ENCODE measurements at places on chromosomes 5 and 9.

DNA sequence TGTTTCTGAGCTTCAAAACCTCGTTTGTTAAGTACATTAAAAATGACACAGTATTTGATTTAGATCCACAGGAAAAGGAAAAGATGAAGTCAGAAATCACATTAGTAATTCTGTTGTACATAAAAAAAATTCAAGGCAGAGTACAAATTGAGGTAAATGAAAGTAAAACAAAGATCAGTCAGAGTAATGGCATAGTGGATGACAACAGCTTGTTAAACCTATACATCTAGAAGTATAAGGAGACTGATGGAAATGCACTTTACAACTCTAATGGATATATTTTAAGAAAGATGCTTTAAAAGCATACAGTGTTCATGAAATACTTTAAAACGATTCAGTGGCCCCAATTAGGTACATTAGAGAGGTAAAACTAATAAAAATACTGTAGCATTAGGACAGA is 631.3 kb upstream of the SEMA6A start:
- DNase-seq: no peak

DNA sequence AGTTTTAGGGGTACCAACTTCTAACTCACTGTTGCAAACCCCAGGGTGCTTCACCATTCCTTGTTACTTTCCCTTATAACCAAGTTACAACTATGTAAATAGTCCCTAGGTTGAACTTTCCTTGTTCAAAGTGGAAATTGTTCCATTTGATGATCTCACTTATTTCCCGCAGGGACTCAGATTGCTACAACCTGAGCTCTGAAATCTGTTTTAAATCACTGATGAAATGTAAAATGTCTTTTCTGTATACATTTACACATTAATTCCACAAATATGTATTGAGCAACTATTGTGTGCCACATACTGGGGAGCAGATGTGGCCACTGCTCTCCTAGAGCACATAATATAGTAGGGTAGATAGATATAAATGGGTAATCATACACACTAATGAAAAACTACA is 69.1 kb upstream of the TARS1 start:
- DNase-seq: no peak

GRCh38 chr9:72894342-72894741 is 58.5 kb downstream of the ALDH1A1 start:
- no peak for DNase-seq

- DNase-seq: no peak
These were observed 60.2 kb downstream of the KCNIP1 start for GRCh38 chr5:170563824-170564567.

DNA sequence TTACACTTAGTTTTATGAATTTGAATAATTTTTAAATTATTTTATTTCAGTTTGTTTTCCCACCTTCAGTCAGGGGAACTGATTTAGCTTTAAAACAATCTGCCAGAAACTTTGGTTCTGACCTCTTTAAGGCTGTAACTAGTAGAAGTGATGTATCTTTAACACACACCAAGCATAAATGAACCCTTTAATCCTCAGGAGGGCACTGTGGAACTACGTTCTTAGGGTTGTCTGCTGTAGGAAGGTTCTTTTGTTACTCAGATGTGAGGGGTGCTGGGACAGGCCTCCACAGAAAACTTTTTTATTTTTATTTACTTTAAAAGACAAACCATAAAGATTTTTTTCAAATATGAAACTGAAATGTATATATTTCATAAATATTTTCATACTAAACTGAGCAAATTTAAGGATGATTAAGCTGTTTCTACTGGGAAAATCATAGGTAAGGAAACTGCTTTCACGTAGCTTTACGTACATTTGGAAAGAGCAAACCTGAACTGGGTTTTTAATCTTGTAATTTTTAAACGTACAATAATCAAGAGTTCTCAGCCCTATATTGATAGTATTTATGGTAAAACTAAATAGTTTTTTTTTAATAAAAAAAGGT is 5.3 kb downstream of the KLF4 start:
- peak; percentile 49 for DNase-seq

DNA sequence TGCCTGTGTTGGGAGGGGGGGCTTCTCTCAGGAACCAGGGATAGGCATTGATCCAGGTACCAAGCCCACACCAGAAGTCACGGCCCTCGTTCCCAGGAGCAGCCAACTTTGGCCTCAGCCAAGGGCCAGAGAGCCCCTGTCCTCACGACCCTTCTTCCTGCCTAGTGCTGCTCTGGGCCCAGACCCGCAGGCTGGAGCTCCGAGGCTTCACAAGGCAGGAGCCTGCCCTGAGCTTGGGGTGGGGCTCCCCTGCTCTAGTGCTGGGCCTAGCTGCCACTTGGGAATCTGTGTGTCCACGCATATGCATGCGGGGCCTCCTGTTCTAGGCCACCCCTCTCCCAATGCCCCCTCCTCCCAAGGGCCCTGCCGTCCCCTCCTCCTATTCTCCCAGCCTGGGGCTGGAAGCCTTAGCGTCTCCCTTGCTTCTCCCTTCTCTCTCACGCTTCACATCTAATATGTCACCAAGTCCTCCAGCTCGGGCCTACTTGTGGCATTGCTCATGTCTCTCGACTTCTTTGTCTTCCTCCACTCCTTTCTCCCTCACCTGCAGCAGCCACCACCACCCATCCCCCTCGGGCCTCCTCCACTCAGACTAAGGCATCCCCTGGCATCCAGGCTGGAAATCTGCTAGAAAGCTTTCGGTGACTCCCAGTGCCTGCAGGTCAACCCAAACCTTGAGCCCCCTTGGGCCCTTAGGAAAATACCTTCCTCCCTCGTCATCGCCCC is 3.4 kb downstream of the UNC5A start:
- DNase-seq: no peak

GRCh38 chr9:13118313-13118712 is 161.2 kb downstream of the MPDZ start:
- no peak for DNase-seq

GRCh38 chr5:68221488-68221887 is 5.9 kb downstream of the PIK3R1 start:
- DNase-seq: no peak

GRCh38 chr5:113487416-113487780 is 855 bp downstream of the MCC start:
- DNase-seq: no peak

DNA sequence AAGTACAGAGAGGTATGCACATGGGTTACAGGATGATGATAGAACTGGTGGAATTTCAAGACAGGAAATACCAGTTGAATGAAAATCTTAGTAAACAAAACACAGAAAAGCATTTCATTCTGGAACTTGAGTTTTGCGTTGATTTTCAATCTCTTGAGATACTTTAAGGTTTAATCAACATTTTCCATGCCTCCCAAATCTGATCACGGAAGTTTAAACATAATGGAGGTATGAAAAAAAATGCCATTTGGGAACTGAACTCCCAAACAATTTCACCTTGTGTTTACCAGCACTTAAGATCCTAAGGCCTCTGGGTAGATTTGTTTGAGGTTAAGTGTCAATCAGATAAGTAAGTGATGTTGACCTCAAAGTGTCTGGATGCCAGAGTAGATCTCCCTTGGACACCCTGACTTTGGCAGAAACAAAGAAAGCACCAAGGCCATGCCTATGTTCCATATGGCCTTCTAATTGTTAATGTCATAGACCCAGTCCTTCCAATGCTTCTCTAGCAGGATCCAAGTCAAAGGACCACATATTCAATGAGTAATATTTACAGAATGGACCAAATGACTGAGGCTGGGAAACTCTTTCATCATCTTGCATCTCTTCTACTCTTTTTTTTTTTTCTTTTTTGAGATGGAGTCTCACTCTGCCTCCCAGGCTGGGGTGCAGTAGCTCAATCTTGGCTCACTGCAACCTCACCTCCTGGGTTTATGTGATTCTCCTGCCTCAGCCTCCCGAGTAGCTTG is 216.9 kb downstream of the ARRDC3 start:
- DNase-seq: no peak

DNA sequence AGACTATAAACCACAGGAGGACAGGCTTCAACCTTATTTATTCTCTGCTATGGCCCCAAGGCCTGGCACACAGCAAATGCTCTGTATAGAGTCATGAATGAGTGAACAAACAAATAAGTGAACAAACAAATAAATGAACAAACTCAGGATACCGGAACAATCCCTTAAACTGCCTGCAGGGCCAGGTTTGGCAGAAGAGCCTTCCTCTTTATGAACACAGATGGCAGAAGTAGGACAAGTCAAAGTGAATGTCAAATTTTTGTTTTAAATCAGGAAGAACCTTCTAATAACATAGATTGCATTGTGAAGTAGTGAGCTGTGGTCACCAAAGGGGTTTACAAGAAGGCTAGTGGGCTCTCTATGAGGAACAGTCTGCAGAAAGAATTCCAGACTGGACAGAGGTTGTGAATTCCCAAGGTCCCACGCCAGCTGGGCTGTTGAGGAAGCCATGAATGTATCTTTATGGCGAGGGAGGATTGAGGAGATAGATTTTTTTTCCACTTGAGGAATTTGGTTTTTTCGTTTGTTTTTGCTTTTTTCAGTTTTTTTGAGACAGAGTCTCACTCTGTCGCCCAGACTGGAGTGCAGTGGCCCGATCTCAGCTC is 30.3 kb upstream of the STING1 start:
- DNase-seq: no peak

GRCh38 chr5:115257981-115258380 is 4.7 kb downstream of the PGGT1B start:
- DNase-seq: no peak

DNA sequence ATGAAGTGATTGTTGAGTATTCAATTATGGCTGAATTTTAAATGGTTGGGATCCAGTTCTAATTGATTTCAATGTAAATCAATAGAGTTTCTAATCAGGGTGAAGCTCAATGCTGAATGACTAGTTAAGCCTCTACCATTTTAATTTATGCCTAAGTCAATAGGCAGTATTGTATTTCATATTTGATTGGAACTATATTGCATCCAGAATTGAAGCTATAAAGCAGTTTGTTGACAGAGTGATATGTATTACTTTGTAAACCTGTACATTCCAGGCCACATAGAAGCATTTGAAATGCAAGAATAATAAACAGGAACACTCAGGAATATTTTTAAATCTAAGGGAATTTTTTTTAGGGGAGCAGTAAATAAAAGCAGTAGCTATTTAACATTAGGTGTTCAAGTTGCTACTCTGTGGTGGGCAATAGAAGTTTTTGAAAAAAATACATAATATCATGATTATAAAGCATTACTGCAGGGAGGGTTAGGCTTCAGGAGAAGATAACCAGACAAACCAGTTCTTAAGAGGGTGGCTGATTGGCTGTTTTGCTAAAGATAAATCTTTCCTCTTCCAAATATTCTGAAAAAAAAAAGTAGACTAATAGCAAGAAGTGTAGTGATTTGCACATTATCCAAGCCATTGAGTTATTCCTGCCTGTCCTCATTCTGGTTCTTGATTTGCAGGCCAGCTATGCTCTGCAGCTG is 492.0 kb upstream of the MEF2C start:
- no peak for DNase-seq

DNA sequence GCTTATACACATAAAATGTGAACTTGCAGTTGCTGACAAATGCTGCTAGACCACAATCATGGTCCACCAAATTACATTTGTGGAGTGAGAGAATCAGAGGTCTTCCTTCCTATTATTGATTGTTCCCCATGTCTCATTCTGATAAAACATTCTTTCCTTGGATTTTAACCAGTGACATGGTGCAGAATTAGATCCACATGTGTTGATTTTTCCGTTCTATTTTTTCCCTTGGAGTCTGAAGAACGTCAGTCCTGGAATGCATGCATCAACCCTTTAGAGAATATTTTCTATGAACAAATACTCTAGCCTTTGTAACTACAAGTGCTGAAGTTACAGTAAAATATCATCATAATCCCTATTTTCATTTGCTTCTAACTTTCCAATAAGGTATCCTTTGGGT is 170.7 kb upstream of the SPRY4 start:
- no peak for DNase-seq

- DNase-seq: no peak
These were observed 56.9 kb downstream of the ABLIM3 start for GRCh38 chr5:149198148-149198547.

GRCh38 chr5:78718824-78719223 is 70.3 kb upstream of the LHFPL2 start:
- no peak for DNase-seq

DNA sequence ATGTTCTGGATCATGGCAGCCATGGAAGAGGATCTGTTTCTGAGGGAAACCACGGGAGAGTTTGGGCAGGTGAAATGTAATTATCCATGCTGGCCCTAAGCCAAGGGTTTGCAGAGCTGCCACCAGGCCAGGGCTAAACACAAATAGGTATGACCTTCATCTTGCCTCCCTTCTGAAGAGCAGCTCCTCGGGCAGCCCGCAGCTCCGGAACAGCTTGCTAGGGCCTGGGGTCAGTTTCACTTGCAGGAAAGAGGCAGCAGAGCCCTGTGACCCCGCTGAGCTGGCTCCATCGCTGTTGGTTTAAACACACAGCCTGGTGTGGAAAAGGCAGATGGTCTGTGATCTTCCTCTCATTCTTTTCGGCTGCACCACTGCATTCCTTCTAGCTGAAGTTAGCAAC is 141.4 kb downstream of the TMEM38B start:
- no peak for DNase-seq

DNA sequence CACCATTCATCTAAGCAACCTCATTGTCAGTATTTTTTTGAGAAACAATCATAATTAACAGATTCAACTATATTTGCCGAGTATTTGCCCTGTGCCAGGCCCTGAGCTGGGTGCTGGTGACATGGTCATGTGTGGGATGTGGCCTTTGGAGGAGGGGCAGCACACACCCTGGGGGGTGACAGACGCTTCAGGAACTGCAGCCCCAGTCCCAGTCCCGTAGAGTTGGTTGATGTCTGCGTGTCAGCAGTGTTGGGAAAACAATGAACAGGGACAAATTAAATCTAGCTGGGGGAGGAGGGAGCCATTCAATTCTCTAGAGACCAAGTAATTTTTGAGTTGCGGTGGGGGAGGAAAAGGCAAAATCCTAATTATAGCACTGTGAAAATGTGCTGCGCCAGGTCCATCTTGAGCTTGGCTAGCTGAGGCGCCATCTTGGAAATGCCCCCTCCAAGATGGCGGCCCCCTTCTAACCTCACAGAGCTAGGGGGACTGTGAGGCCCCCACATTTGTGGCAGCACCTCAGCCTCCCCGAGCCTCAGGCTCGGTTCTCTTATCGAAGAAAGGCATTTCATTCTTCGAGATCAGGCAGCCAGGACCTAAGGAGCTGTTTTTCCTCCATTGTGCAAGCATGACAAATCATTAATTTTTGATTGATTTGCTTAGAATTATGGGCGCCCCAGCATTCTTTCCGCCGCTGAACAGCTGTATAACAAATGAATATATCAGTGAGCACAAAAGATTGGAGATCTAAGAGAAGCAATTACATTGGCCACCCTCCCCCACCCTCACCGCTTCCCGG is 87.8 kb downstream of the ZNF618 start:
- no peak for DNase-seq

All from uterus (tissue), 4 donors.